Psoas muscle (tissue), 8 donors: ENCODE measurements at places on chromosomes 3 and 15. TPM values are rescaled to one million over a fixed set of nuclear protein-coding genes. Genes with fewer than 3 reads are reported as not detected.

PEX5L gene
- polyA plus RNA-seq, result 0.14 TPM

IL17RD gene
- polyA plus RNA-seq, result 0.19 TPM

SEMA3G gene
- polyA plus RNA-seq, result 8.8 TPM

ARHGAP11A gene
- 2.4 TPM for polyA plus RNA-seq

GMPPB gene
- 12.5 TPM for polyA plus RNA-seq

SPATA12 gene
- polyA plus RNA-seq, result 0.01 TPM

TNFSF10 gene
- 9.8 TPM for polyA plus RNA-seq

P2RY13 gene
- polyA plus RNA-seq, result 0.12 TPM

- no peaks in the 10 kb centered on the region for H3K4me1 ChIP-seq
- no peaks in the 10 kb centered on the region for H3K27me3 ChIP-seq
- no peak for DNase-seq
- no peak overlapping the region for H3K27ac ChIP-seq
Observed at GRCh38 chr15:65845826-65846519, 23.3 kb upstream of the RAB11A start.

DNA sequence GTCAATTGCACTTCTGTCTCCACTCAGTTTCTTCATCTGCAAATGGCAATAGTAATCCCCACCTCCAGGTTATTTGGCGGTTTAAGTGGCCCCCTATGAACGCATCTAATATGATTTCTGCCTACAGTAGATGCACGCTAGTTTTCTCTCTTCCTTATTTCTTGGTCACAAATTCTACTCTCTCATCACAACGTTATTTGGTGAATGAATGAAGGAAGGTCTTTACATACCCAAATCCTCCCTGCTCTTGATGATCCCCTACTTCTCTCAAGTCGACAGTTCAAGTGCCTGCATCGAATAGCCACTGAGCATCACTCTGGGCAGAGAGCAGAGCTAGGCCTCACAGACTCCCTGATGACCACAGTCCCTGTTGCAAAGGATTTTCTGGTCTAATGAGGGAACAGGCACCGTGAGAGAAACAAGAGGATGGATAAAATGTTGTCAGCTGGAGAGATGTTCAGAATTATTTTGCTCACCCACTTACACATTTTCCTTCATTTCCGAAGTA, 181.2 kb upstream of the SMAD3 start:
- H3K27me3 ChIP-seq, result no peaks in the 10 kb centered on the region
- no peak for DNase-seq
- no peaks in the 10 kb centered on the region for H3K36me3 ChIP-seq
- H3K27ac ChIP-seq, result peak overlapping the region; percentile 18
- H3K4me3 ChIP-seq, result no peak overlapping the region

DNA sequence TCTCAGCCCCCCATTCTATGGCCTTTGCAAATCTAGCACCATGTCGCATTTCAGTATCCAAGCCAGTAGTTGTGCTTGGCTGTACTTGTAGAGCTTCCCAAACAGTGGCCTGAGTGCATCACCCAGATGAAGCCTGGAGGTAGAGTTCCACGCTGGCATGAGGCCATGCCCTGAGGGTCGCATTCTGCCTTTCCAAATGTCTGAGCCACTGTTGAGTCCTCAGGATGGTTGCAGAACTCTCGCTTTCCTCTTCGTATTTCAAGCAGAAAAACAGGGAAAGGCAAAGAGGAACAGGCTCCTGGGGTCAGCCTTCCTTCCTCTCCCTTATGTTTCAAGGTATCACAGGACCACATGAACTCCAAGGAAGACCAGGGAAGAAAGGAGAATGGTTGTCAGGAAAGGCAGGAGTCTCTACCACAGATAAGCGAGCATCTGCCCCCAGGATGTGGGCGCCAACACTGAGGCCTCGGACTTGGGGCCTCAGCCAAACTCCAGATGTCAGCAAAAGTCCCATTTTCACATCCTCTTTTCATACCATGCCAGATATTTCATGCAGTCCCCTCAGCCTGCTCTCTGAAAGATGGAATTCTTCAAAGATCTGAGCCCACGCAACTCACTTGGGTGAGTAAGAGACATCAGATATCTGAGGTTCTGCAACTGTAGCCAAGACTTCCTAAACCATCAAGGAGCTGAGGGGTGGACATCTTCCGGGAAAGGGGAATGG, 19.4 kb upstream of the PRR20G start:
- H3K4me1 ChIP-seq, result no peaks in the 10 kb centered on the region
- H3K4me3 ChIP-seq, result no peak overlapping the region
- H3K27me3 ChIP-seq, result peaks cover 9% of the 10 kb centered on the region
- no peaks in the 10 kb centered on the region for H3K36me3 ChIP-seq

DNA sequence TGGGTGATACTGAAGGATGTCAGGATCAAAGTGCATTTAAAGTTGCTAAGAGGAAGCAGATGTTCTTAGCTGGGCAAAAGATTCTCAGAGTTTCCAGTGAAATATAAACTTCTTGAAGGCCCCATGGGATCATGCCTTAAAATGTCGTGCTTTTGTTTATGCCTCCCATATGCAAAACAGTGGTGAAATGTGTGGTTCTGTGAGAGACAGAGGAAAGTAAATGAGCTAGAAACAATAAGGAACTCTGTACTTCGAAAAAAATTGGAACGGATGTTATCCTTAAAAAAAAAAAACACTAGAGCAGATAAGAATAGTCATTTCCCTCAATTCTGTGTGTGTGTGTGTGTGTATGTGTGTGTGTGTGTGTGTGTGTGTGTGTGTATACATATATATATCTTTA, 497.0 kb upstream of the TBL1XR1 start:
- no peaks in the 10 kb centered on the region for H3K36me3 ChIP-seq
- no peaks in the 10 kb centered on the region for H3K4me1 ChIP-seq
- H3K27me3 ChIP-seq, result no peaks in the 10 kb centered on the region
- no peak for DNase-seq
- no peak overlapping the region for H3K27ac ChIP-seq

DNA sequence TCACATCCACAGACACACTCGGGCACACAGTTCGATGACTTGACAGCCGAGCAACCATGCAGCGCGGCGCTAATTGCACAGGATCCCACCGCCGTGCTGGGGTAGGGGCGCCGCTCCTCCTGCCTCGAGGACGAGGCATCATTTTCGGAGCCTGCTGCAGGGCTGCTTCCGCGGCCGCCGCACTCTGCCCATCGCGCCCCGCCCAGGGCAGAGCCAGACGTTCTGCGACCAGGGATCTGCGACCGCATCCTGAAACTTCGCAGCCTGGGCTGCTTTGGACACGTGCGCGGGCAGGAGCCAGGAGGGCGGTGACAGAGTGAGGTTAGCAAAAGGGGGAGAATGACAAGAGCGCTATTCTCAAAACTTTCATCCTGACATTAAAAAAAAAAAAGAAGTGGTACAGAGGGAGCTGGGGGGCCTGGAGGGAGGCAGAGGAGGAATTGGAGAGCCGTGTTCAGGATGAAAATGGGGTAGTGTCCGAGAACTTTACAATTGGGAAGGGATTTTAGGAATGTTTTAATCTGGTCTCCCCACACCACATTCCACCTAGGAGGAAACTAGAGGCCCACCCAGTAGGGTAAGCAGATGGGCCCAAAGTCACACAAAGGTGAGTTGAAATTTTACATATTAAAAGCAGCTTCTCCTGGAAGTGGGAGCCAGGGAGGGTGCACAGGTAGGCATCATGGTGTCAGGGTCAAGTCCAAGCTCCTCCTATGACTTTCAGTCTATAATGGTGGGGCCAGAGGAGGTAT, 15.9 kb downstream of the IGDCC3 start:
- DNase-seq, result no peak
- H3K36me3 ChIP-seq, result no peaks in the 10 kb centered on the region
- H3K4me3 ChIP-seq, result no peak overlapping the region
- no peaks in the 10 kb centered on the region for H3K4me1 ChIP-seq

GRCh38 chr3:190314741-190315140, 7.5 kb downstream of the CLDN1 start:
- H3K4me3 ChIP-seq, result no peak overlapping the region
- H3K36me3 ChIP-seq, result no peaks in the 10 kb centered on the region
- no peak overlapping the region for H3K27ac ChIP-seq
- H3K4me1 ChIP-seq, result no peaks in the 10 kb centered on the region

DNA sequence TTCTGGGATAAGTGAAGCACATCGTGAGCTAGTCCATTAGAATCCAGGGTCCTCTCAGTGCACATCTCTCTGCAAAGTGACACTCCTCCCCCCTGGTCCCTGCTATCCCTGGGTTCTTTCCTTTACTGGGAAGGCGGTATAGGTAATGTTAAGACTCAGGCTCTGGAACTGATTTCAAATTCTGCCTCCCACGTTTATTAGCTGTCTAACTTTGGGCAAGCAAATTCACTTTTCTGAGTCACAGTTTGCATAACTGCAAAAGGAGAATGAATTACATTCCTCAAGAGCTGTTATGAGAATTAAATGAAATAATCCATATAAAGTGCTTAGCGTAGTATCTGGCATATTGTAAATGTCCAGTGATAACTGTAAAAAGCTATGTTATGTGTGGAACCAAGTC, 168.1 kb upstream of the LRRN1 start:
- no peaks in the 10 kb centered on the region for H3K36me3 ChIP-seq
- no peak overlapping the region for H3K27ac ChIP-seq
- DNase-seq, result no peak

DNA sequence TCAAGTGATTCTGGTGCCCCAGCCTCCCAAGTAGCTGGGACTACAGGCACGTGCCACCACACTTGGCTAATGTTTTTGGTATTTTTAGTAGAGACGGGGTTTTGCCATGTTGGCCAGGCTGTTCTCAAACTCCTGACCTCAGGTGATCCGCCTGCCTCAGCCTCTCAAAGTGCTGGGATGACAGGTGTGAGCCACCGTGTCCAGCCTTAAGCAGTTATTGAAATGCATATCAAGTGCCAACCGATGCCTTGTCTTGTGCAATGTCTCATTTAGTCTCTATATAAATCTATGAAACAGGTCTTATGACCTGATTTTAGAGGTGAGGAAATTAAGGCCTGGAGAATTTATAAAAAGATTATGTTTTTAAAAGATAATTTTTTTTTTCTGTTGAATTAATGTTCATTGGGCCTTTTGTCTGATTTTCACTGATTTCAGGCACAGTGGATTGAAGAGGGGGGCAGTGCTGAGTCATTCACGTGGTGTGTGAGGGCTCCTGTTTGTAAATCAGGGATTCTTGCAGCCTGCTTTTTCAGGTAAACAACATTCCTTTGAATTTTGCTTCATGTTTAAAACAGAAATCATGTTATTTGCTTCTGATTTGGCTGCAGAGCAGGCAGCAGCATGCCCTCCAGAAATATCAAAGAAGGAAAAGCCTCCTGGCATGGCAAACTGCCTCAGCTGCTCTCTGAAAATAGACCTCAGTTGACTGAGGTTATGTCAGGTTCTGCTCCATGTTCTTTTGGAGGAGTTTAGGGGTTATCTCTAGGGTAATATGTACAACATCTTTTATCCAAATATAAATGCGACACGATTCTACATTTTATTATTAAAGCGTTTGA, 407.0 kb upstream of the RGMA start:
- H3K27ac ChIP-seq, result peak overlapping the region; percentile 72
- no peaks in the 10 kb centered on the region for H3K27me3 ChIP-seq
- H3K4me1 ChIP-seq, result peaks cover 5% of the 10 kb centered on the region
- DNase-seq, result no peak
- no peak overlapping the region for H3K4me3 ChIP-seq
- H3K36me3 ChIP-seq, result no peaks in the 10 kb centered on the region

DNA sequence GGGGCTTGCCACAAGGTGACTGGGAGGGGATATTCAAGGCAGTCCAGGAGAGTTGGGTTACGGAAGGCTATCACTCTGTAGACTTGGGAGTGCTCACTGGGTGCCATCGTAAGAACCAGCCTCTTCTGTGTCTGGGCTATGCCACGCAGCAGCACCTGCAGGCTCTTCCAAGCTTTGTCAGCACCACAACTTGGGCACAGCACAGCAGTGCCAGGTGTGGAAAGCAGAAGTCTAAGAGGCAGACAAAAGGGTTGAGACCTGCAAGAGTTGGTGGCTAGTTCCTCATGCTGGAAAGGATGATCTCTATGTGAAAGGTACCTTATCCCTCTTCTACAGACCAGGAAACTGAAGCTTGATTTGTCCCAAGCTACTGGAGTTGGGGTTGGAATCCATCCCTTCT, 15.8 kb downstream of the CX3CR1 start:
- no peaks in the 10 kb centered on the region for H3K27me3 ChIP-seq
- peaks cover 29% of the 10 kb centered on the region for H3K4me1 ChIP-seq
- DNase-seq, result no peak
- H3K4me3 ChIP-seq, result no peak overlapping the region
- no peak overlapping the region for H3K27ac ChIP-seq
- H3K36me3 ChIP-seq, result no peaks in the 10 kb centered on the region

- no peaks in the 10 kb centered on the region for H3K27me3 ChIP-seq
- DNase-seq, result no peak
- H3K27ac ChIP-seq, result peak overlapping the region; percentile 20
Observed at GRCh38 chr3:31616711-31617110, 84.0 kb downstream of the STT3B start.

- no peak overlapping the region for H3K4me3 ChIP-seq
- no peak for DNase-seq
- no peaks in the 10 kb centered on the region for H3K36me3 ChIP-seq
- no peak overlapping the region for H3K27ac ChIP-seq
- H3K27me3 ChIP-seq, result no peaks in the 10 kb centered on the region
Observed at GRCh38 chr3:74651292-74651691, 36.8 kb upstream of the CNTN3 start.

- H3K4me1 ChIP-seq, result no peaks in the 10 kb centered on the region
- H3K27ac ChIP-seq, result no peak overlapping the region
- H3K4me3 ChIP-seq, result no peak overlapping the region
- no peak for DNase-seq
- H3K36me3 ChIP-seq, result no peaks in the 10 kb centered on the region
Observed at GRCh38 chr15:36468746-36469145, 110.7 kb upstream of the CDIN1 start.

- peak overlapping the region; percentile 92 for H3K4me3 ChIP-seq
- peaks cover 51% of the 10 kb centered on the region for H3K4me1 ChIP-seq
- H3K27me3 ChIP-seq, result no peaks in the 10 kb centered on the region
- H3K36me3 ChIP-seq, result peaks cover 9% of the 10 kb centered on the region
Observed at GRCh38 chr3:197752107-197752506, 2.4 kb downstream of the FYTTD1 start.

- peaks cover 3% of the 10 kb centered on the region for H3K27me3 ChIP-seq
- H3K27ac ChIP-seq, result no peak overlapping the region
- no peaks in the 10 kb centered on the region for H3K4me1 ChIP-seq
- no peak overlapping the region for H3K4me3 ChIP-seq
Observed at GRCh38 chr15:58190419-58190818, 52.2 kb downstream of the AQP9 start.

GRCh38 chr3:139482206-139482605, 5.9 kb upstream of the RBP2 start:
- no peaks in the 10 kb centered on the region for H3K4me1 ChIP-seq
- DNase-seq, result no peak
- H3K27ac ChIP-seq, result no peak overlapping the region
- no peaks in the 10 kb centered on the region for H3K36me3 ChIP-seq
- H3K27me3 ChIP-seq, result no peaks in the 10 kb centered on the region
- no peak overlapping the region for H3K4me3 ChIP-seq

DNA sequence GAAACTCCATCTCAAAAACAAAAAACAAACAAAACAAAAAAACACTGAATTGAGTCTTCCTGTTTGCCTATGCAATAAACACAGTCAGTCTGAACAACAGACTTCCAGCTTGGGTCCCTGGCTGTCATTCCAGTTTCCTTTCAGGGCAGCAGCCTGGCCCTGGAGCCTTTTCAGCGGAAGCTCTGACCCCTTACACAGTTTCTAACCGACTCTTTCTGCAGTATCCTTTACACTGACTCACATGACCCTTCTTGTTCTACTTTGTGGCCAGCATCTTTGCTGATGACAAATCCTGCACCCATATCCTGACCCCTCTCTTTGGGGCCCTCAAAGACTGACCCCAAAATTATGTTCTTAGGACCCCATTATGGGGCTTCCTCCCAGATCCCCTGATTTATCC, 38.3 kb upstream of the INO80 start:
- H3K4me1 ChIP-seq, result no peaks in the 10 kb centered on the region
- no peak overlapping the region for H3K4me3 ChIP-seq
- no peak for DNase-seq
- H3K27me3 ChIP-seq, result no peaks in the 10 kb centered on the region
- H3K36me3 ChIP-seq, result no peaks in the 10 kb centered on the region

- H3K4me3 ChIP-seq, result no peak overlapping the region
- H3K27me3 ChIP-seq, result no peaks in the 10 kb centered on the region
- no peak overlapping the region for H3K27ac ChIP-seq
- DNase-seq, result no peak
Observed at GRCh38 chr3:188320757-188321156, 166.8 kb downstream of the LPP start.
